ENCODE measurements at places on chromosomes 5 and 9.
A peak's percentile ranks its signal among the peaks of the same experiment; 100 is the strongest.

DNA sequence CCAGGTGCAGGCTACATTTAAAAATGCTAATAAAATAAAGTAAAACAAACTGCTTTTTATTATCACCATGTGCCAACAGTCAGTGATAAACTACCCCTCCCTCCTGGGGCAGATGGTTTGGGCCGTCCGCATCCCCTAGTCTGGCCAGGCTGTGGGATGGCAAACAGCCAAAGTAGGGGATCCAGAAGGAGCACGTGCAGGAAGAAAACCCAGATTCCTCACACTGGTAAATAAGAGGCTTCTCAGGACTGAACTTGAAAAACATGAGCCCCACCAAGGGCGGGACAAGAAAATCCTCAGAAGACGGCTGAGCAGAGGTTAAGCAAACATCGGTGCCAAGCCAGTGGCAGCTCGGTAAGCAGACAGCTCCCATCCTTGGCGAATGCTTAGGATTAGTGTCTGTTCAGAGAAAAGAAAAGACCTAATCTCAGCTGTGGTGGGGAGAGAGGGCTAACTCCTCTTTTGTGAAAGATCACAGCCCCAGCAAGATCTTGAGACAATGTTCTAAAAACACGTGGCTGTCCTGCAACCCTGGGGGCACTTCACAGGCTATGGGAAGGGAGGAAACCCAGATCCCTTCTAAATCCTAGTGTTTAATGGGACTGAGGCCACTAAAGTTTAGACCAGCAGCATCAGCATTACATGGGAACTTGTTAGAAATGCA is 46.5 kb upstream of the GDNF start:
- peak; percentile 18 for DNase-seq

DNA sequence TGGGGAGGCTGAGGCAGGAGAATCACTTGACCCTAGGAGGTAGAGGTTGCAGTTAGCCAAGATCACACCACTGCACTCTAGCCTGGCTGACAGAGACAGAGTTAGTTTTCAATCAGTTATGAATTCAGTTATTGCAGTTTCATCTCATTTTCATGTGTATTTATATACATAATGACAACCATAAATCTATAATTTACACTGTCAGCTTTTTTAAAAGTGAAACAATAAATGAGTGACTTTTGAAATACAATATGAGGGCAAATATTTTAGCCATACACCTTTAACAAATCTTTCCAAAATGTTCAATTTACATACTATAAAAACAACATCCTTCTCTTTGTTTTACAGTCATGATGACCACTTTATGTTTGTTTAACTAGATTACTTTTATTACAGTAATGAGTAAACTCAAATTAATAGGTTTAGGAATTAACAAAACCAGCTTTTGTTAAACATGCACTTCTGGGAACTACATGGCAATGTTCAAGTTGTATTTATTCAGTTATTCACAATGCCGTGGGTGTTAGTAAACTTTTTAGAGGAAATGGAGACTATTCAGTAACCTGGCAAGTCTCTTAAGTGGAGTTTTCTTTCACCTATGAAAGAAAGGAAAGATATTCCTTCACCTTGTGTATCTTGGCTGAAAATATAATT is 12.7 kb downstream of the TYRP1 start:
- no peak for DNase-seq

DNA sequence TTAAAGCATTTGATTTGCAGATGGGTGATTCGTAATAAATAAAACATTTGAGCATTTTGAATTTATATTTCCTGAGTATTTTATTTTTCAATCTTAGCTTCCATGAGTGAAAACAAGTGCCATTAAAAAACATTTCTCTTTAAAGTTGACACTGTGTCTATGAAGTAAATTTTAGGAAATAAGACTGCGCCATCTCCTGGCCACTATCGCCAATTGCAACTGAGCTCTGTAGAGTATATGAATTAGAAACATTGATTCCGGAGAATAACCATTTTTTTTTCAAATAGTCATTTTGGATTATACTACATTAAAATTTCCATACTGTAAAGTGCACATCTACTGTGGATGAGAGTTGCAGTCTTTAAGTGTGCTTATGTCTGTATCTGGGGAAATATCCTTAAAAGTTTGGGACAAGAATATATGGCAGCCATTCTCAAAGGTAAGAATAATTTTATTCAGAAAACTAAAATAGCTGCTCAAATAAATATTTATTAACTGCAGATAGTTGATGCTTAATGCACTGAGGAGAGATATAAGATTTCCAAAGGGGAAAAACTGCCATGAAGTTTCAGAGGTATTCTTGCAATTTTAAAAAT is 5.9 kb downstream of the DMRTA1 start:
- DNase-seq, result peak; percentile 66

GRCh38 chr5:108801776-108802175 is 54.1 kb downstream of the FER start:
- peak; percentile 77 for DNase-seq

GRCh38 chr9:2872250-2872930 is 28.5 kb upstream of the PUM3 start:
- DNase-seq, result peak; percentile 65

DNA sequence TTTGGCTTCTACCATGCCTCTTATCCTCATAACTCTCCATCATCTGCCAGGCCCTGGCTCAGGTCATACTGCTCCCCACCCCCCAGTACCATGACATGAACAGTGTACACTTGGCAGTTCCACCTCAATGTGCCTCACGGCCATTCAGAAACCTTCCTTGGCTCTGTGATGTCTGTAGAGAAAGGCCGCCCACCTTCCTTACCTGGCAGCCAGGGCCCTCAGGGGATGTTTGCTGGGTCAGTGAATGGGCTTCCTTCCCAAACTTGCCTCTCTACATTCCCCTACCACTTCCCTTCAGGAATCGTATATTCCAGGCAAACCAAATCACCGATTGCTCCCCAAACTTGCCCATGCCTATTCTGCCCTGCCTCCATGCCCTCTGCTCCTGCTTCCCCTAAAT is 101.1 kb downstream of the PSD2 start:
- DNase-seq, result no peak

DNA sequence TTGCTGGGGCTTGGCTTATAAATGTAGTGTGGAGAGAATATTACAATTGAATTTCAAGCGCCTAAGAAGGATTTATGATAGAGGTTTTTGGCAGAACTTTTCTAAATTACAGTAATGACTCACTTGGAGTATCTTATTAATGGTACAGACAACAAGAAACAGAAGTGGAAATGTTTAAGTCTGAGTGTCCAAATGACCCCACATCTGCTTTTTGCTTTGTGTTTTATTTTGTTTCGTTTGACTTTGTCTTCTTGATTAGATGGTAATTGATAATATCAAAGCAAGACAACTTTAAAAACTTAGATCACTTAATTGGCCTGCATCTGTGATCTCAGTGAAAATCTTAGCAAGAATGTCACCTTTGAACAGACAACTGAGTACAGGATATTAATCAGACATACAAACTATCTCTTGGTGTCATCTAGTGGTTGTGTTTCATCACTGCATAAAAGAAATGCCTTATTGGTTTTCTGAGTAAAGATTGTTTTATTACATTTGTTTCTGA is 577.4 kb downstream of the ISL1 start:
- peak; percentile 2 for DNase-seq

All from astrocyte of the hippocampus (primary cell).